DMS79 treated with DMSO at 0.1 percent for 48 hours (cell line): ENCODE measurements at places on chromosomes 7 and 10.

DNA sequence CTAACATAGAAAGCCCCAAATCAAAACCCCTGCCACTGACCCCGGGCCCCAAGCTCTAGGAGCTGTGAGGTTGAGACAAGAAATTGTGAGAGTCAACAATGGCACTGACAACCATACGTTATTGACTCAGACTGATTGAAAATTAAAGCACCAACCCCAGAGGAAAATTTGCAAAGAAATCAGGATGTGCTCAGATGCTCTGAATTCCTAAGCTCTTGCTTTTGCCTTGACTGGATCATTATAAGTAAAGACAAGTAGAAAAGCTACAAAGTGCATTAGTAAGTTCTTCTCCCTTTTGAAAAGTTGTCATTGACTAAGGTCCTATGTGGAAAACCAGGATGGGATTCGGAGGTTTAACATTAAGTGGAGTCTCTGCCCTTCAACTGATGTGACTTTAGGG is 130.2 kb downstream of the SAMD9 start:
- no peak for DNase-seq

DNA sequence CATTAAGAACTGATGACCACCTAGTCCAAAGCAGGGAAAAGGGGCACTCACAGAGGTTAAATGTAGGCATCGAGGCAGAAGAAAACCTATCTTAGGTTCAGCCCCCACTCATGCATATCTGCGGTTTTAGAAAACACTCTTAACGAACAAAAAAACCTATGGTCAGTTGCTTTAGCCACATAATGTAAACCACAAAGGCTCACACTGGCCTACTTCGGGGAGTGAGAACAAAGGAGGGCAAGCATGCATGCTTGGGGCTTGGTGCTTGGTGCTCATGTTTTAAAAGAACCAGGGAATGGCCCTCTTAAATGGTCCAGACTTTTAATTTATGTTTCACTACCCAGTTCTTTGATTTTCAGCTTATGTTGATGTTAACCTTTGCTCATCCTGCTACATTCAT is 14.2 kb downstream of the INSYN2A start:
- no peak for DNase-seq

DNA sequence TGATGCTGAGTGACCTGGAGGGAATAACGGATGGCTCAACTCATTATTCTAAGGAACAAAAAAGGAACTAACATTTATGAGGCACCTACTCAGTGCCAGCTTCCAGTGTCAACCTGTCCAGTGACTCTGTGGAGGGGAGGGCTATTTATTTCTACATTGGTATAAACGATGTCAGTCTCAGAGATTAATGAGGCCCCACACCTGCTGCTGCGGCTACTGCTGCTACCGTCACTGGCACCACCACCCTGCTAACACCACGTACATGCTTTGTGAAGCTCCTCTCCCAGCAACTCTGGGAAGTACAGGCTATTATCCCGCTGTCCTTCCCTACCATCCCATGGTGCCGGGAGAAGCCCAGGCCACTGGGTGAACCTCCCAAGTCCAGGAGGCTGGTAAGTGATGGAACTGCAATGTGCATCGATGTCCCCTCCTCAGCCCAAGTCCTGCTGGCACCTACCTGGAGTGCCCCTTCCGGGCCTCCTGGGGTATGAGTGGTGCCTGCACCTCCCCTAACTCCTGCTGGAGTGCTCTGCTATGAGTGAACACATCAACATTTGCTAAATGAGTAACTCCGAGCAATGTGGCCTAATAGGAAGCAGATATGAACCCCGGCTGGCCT is 101.5 kb downstream of the ARHGAP22 start:
- no peak for DNase-seq

DNA sequence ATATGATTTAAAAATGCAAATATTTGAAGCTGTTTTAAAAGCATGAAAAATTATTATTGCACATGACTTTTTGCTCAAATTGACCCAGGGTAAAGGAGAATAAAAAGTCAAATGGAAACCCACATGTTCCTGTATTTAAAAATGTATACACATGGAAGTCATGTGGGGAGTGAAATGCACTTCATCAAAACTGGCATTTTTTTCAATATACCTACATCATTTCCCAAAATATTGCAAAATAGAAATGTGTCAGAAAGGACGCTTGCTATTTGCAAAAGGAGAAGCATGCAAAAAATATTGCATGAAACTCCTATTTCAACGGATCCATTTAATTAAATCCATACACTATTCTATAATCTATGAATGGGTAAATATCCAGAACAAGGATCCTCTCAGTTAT is 117.0 kb downstream of the POU6F2 start:
- DNase-seq = no peak

DNA sequence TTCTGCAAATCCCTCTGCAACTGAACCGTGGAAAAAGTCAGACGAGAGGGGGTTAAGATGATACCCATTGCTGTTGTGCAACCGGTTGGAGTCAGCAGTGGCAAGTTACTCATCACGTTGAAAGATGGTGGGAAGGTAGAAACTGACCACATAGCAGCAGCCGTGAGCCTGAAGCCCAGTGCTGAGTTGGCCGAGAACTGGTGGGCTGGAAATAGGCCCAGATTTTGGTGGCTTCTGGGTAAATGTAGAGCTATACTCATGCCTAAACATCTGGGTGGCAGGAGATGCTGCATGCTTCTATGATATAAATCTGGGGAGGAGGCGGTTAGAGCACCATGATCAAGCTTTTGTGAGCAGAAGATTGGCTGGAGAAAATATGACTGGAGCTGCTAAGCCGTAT is 78.6 kb downstream of the ARL5B start:
- DNase-seq = no peak

DNA sequence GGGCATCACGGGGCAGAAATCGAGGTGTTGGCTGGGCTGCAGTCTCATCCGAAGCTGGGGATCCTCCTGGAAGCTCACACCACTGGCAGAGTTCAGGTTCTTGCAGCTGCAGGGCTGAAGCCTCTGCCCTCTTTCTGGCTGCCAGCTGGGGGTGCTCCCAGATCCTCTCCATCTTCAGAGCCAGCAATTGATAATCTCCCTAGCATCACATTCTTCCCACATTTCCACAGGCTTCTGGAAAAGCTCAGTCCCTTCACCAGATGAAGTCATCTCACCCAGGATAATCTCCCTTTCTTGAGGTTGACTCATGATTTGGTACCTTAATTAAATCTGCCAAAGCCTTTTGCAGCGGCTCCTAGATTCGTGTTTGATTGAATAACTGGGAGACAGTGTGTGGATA is 55.2 kb downstream of the NRP1 start:
- DNase-seq = no peak

DNA sequence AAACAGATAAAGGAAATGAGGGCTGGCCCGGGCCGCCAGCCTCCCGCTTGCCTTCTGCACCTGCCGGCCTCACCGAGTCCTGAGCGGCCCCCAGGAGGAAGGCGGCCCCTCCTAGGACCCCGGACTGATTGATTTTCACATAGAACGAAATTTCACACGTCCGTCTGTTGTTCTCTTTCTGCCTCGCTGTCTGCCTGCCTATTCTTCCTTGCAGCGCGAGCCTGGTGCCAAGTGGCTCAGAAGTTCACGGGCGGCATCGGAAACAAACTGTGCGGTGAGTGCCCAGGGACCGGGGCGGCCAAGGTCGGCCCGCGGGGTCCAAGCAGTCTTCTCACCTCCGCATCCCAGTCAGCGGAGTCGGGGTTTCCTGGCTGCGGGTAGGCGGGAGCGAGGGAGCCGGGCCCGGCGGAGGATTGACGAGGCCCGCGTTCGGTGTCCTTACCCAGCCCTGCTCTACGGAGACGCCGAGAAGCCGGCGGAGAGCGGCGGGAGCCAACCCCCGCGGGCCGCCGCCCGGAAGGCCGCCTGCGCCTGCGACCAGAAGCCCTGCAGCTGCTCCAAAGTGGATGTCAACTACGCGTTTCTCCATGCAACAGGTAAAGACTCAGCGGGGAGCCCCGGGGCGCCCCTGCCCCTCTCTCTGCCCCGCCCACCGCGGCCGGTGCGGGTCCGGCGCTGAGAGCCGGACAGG is 967 bp downstream of the GAD2 start:
- DNase-seq = peak; percentile 9

DNA sequence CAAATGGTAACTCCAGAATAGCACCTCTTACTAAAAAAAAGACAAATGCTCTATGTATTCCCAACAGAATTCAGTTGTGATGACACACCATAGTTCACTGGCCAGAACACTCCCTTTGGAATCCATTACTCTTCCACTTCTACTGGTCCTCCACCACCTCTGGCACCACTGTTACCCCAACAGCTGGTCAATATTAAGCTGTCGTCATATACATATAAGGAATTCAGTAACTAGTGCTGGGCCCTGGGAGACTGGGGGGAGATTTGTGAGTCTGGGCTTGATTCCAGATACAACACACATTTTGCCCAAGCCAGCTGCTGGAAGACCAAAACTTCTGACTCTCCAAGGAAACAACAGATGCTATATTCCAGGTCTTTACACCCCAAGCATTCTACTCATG is 26.0 kb upstream of the ITGA8 start:
- DNase-seq = no peak

GRCh38 chr10:48478980-48479811 is 125.7 kb downstream of the ARHGAP22 start:
- DNase-seq = no peak

- DNase-seq = no peak
These were observed 108.4 kb upstream of the BTBD16 start for GRCh38 chr10:122162671-122163173.

GRCh38 chr7:20033621-20034400 is 183.4 kb downstream of the MACC1 start:
- no peak for DNase-seq

GRCh38 chr7:150787321-150788281 is 12.6 kb downstream of the TMEM176B start:
- no peak for DNase-seq

DNA sequence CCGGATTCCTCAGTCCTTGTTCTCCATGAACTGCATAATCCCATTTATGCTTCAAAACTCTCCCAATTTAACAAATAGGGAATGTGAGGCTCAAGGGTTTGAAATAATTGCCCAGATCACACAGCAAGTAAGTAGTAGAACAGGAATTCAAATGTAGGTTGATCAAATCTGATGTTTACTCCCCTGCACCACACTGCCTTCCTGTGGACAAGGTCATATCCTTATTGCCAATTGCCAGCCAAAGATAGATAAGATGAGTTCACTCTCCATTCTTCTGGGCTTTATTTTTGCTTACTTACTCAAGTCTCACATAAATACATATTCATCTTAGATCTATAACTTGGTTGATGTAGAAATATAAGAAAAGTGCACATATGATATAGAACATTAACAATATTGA is 435.2 kb upstream of the ETV1 start:
- no peak for DNase-seq

- no peak for DNase-seq
These were observed 16.8 kb downstream of the BBIP1 start for GRCh38 chr10:110901954-110902819.

GRCh38 chr10:11170574-11170973 is 152.9 kb downstream of the CELF2 start:
- DNase-seq = no peak

GRCh38 chr7:35758421-35758820 is 42.4 kb upstream of the SEPTIN7 start:
- DNase-seq = no peak

GRCh38 chr10:73732931-73733623 is 11.1 kb upstream of the SEC24C start:
- no peak for DNase-seq

GRCh38 chr7:98483276-98483963 is 82.5 kb upstream of the BAIAP2L1 start:
- DNase-seq = no peak

DNA sequence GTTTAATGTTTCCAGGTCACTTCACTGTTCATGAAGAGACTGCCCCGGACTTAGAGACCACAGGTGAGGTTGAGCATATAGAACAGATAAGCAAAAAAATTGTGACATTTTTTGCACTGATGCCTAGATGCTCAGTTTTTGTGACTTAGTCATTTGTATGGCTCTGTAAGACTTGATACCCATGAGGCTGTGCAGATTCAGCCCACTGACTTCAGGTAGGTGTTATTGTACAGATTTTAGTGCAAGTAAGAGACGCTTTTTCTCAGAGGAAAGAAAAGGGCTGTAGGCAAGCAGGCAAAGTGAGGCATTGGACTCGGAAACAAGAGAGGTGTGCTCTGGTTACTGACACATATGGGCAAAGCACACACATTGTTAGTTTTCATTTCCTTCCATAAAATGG is 820.1 kb upstream of the SORCS1 start:
- DNase-seq = no peak

- DNase-seq = no peak
These were observed 200.3 kb downstream of the GALNT17 start for GRCh38 chr7:71332207-71332606.

GRCh38 chr10:99435986-99436638 is 5.7 kb upstream of the GOT1 start:
- DNase-seq = peak; percentile 10
